GM23338 (cell line): ENCODE measurements at places on chromosomes 11 and 22.

- no peak for DNase-seq
Observed at GRCh38 chr22:45281010-45281409, 3.7 kb upstream of the UPK3A start.

DNA sequence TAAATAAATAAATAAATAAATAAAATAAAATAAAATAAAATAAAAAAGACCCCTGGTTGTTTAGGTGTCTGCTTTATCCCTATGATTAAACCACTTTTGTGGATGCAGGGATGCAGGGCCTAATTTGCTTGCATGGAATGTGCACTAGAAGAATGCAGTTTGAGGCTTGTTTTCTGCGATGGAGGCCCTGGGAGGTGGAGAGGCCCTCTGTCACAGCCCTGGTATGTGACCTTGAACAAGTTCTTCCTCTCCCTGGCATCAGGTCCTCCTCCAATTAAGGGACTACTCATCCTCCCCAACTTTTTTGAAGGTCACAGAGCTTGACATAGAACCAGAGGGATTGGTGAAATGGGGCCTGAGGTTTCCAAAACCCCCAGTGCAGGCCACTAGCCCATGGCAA, 22.7 kb downstream of the KCNJ4 start:
- no peak for DNase-seq

DNA sequence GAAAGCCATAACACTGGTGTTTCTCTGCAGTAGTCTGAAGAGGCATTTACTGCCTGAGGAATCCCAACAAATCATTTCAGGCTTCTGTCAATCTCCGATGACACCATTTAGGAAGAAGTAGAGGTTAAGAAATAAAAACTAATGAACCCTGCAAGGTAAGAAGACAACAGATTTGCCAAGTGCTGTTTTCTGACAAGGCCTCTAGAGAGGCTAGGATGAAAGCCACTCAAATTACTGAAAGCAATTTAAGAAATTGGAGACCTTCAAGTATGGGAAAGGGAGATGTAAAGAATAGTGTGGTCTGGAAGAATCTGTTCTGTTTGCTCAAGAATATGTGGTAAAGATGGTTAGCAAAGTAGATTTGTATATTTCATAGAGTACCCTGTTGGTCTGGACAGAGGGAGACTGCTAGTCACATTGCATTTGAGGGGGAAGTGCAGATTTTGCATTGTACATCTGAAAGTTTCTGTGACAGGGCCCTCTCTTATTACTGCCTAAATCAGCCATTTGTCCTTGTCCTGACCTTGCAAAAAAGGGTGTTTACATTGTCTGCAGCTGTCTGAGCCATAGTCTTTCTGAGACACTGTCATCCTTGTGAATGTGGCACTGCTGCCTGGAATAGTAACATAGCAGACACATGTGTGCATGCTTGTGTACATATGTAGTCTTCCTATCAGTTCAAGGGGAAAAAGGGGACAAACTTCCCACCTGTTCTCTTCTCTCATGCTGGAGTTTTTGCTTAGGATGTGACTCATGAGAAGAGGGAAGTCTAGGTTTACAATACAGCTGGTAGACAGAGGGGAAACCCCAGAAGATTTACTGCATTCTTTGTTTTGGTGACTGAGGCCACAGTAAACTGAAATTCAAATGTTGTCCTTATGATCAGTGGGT, 640.2 kb upstream of the KIRREL3 start:
- no peak for DNase-seq

GRCh38 chr11:67654225-67654624, 3.7 kb upstream of the ACY3 start:
- DNase-seq, result no peak

DNA sequence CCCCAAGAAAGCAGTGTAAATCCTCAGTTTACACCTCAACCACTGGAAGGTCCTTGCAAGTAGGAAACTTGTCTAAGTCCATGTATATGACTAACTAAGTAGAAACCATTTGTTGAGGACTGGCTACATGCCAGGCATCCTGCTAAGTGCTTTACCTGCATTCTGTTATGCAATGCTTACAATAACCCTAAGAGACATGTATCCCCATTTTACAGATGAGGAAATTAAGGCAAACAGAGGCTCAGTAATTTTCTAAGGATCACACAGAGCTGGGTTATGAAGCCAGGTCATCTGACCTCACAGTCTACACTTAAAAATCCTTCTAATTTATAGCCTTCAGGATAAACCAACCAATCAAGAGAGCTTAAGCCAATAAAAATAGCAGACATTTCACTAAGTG, 1.5 kb downstream of the TIMM10 start:
- DNase-seq, result no peak

DNA sequence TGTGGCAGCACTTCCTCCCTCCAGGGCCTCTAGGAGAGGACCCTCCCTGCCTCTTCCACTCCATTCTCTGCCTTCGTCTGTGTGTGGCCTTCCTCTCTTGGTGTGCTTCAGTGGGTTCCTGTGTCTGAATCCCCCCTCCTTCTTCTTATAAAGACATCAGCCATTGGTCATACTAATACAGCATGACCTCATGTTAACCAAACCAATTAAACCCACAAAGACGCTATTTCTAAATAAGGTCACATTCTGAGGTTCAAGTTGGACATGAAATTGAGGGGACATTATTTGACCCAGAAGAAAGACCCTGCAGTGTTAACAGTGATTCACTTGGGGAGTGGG, 398.6 kb downstream of the SHANK2 start:
- no peak for DNase-seq

GRCh38 chr11:105781807-105782206, 171.9 kb downstream of the GRIA4 start:
- DNase-seq, result no peak

DNA sequence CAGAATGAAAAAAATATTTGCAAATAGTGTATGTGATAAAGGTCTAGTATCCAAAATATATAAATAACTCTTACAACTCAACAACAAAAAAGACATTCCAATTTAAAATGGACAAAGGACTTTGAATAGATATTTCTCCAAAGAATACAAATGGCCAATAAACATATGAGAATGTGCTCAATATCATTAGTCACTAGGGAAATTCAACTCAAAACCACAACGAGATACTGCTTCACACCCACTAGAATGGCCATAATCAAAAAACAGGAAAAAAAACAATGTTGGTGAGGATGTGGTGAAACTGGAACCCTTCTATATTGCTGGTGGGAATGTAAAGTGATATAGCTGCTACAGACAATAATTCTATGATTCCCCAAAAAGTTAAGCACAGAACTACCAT, 38.6 kb upstream of the RPS13 start:
- DNase-seq, result no peak

DNA sequence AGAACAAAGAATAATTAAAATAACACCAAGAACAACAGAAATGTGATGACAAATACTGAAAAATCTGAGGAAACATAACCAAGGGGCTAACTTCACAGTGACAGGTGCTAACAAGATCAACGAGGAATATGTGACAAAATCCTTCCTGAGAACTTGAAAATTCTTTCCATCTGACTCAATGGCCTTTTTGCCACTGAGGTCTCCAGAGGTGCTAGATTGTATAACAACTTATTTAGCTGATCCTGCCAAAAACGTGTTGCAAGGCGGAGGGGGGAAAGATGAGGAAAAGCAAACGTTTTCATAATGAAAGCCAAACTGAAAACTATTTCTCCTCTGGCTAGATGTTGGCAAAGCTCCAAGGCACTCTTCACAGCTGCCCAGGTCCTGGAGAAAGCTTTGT, 364.5 kb downstream of the NTM start:
- no peak for DNase-seq

DNA sequence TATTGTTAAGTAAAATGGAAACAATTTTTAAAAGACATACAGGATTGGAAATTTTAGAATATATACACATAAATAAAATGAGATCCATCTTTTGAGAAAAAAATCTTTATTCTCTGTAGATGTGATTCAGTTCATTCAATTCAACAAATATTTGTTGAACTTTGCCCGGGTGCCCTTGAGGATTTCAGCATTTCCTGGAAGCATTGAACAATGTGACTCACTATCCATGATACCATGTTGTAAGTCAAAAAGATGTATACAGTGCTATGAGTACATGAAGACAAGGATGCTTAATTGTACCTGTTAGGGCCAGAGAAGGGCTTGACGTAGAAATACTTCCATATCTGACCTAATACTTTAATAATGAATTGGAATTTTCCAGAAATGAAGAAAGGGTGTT, 353.7 kb downstream of the METTL15 start:
- no peak for DNase-seq

DNA sequence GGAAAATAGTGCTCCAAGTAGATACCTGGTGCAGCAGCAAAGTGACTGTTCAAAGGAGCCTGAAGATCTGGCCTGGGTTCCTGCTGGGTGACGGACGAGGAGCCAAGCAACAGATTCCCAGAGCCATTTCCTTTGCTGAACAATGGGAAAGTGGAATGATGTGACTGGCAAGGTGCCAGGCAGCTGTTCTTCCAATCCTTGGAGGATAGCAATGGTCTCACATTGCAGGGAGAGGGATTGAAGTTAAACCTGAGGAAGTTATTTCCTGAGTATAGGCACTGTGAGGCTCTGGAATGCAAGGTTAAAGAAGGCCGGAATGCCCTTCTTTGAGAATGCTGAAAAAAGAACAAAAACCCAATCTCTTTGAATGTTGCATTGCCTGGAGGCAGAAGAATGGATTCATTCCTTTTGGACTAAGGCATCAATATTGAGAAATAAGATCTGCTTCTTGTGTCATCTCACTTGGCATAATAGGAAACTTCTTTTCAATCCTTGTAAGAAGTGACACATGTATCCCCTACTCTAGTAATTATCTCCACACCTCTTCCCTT, 223.8 kb downstream of the BLID start:
- peak; percentile 61 for DNase-seq

DNA sequence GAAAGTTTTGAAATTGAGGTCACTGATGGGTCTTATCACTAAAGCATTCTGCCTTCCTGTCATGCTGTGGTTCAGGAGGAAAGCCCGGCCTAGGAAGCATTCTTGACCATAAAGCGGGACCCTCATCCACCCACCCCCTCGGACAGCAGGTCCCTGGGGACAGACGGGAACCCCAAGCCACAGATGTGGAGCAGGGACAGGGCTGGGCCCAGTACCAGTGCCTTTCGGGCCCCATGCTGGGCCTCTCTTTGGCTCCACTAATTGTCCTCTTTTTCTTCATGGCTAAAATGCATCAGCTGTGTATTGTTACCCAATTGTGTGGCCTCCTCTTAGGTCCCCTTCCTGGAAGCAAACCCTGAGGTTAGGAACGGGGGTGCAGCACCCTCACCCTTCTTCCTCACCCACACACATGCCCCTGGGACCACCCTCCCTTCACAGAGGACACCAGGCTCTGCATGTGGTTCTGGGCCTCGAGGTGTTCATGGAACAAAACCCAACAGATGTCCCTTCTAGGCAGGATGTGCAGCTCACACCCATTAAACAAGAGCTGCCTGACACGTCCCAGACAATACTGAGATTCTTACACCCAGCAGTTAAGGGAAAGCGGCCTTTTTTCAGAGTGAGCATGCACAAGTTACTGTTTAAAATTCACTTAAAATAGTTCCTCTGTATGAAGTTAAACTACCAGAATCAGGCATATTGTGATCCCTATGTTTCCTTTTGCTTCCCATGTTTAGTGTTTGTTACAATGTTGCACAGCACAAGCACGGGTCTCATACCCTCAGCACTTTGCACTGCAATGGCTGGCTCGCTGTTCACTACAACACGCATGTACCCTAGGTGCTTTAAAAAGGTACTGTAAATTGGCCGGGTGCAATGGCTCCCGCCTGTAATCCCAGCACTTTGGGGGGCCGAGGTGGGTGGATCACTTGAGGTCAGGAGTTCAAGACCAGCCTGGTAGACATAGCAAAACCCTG, 807.6 kb downstream of the BRD1 start:
- no peak for DNase-seq

- DNase-seq, result no peak
Observed at GRCh38 chr11:60902625-60903024, 3.8 kb downstream of the PRPF19 start.

- DNase-seq, result no peak
Observed at GRCh38 chr22:36330655-36331305, 57.0 kb downstream of the MYH9 start.

DNA sequence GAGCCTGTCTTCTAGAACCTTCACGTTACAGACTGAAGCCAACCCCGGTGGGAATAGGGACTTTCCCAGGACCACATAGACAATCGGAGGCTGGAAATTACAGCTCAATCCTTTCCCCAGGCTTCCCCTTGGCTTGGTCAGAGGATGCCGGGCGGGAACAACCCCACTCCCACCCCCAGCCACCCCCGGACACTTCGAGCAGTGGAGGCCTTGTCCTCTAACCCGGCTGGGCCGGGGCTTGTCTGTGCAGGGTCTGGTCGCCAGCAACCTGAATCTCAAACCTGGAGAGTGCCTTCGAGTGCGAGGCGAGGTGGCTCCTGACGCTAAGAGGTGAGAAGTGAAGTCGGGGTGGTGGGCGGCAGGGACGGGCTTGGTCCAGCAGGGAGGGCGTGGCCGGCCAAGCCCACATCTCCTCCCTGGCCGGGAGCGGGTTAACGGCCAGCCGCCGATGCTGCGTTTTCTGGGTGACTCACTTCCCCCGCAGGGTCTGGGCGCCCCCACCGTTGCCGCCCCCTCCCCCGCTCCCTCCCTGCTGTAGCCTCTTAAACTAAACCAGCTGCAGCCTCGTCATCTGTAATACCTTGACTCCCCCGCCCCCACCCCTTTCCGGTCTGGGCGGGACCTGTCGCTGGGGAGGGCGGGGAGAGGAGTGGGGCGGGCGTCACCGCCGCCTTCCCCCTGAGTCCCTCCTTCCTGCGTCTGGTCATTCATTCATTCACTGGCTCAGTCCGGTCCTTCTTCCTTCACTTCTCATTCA, 1.5 kb downstream of the LGALS1 start:
- DNase-seq, result peak; percentile 97

- no peak for DNase-seq
Observed at GRCh38 chr11:46116007-46116711, 5.1 kb downstream of the PHF21A start.

DNA sequence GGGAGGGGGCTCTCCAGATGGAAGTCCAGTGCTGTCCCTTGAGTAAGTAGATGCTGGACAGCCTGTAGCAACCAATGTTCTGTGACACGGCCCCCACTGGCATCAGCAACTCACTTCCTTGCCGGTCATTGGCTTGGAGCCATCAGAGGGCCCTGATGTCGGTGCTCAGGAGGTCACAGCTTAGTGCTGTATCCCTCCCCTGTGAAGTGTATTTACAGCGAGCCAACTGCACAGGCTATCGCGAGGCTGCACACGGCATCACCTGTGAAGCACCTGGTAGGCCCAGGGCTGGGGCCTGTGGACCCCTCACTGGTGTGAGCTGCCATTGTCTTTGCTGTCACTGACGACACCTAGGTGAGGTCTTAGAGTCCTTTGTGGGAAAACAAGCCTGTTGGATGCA, 13.4 kb upstream of the ACR start:
- DNase-seq, result no peak

DNA sequence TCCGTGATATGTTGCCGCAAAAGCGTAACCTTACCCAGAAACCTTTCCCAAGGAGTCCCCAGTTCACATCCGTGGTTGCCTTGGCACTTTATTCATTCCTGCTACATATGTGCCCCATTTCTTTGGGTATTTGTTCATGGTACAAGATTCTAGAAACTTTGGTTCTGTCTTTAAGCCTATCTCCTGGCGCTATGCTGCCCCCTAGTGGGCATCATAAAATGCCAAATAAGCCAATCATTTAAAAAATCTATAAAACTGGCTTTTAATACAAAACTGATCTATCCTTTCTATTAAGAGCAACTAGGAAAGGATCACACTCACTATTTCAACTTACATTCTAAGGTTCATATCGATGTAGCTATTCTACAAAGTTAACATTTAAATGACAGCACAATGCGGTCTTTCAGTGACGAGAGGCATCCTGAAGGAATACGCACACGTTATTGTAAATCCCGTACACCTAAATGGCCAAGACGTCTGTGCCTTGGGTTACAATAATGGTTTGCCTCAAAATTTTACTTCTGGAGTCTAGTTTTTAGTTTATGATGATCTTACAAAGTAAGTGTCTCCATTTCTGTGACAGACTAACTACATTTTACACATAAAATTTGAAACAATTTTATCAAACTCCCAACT, 16.2 kb downstream of the PIWIL3 start:
- DNase-seq, result peak; percentile 83
